Stimulated activated CD8-positive, alpha-beta memory T cell treated with anti-CD3 and anti-CD28 coated beads, Interleukin-7, amount 100 ng/mL, for 1 hour (primary cell): ENCODE measurements at places on chromosomes 2 and 18.

DNA sequence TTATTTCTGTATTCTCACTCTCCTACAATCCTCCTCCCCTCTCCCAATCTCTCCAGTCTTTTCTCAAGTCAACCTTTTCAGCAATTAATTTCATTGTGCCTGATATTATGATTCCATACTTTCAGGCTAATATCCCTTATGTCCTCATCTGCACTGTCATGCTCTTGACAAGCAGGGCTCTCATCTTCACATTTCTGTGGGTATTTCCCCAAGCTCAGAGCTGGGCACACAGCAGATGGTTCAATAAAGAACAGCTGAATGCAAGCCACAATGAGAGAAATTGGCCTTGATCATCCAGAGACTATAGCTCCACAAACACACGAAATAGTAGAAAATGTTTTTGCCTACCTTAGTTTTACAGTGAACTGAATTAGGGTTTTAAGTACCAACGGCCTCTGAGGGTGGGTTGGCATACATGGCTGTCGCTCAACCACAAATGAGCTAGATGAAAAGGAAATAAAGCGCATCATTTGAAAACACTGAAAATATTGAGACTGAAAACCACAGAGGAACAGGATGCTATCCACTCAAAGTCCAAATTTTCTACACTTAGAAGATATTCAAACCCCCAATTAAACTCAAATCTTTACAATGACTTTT lies 47.5 kb upstream of the STAT1 start:
- no peak for DNase-seq

- no peak for DNase-seq
Observed at GRCh38 chr2:210955591-210955990, 399.2 kb downstream of the CPS1 start.

- DNase-seq = no peak
Observed at GRCh38 chr2:46812361-46813019, 103.1 kb downstream of the MCFD2 start.

DNA sequence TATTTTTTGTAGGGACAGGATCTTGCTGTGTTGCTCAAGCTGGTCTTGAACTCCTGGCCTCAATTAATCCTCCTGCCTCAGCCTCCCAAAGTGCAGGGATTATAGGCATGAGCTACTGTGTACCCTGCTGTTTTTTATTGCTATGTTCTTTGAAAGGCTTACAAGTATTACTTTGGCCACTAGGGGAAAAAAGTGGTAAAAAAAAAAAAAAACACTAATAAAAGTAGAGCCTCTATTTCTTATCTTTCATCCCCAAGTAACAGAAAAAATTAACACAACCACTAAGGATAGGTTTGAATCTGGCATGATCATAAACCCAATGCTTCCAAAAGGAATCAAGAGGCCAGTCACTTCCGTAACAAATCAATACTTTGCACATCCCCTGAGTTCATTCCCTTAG lies 11.6 kb downstream of the NOL10 start:
- no peak for DNase-seq

GRCh38 chr2:98020992-98021713 lies 25.4 kb upstream of the TMEM131 start:
- DNase-seq = no peak

DNA sequence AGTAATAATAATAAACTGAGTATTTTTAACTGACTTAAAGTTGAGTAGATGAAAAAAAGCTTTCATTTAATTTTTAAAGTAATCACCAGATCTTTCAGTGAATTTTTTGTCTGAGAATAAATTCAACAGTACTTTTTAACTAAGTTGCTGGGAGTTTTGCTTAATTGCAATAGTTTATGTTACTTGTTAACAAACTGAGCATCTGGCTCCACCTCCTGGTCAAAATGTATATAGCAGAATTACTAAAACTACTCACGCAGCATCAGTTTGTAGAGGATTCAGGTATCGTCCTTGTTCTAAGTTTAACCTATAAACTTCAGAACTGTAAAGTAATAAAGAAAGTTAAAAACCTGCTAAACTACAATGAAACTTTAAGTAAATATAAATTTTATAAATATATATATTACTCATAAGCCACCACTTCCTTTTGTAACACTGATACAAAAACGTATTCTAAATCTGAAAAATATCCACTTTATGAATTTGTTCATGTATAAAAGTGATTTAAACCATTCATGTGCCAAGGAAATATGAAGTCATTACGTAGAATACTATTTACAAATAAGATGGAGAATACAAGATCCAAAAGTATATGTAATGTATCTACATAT lies 21.3 kb downstream of the NOL10 start:
- DNase-seq = no peak

- DNase-seq = no peak
Observed at GRCh38 chr2:168635065-168635577, 167.3 kb upstream of the NOSTRIN start.

- DNase-seq = no peak
Observed at GRCh38 chr2:135152361-135152760, 100.3 kb downstream of the RAB3GAP1 start.

- no peak for DNase-seq
Observed at GRCh38 chr2:36949845-36950244, 16.5 kb downstream of the STRN start.

DNA sequence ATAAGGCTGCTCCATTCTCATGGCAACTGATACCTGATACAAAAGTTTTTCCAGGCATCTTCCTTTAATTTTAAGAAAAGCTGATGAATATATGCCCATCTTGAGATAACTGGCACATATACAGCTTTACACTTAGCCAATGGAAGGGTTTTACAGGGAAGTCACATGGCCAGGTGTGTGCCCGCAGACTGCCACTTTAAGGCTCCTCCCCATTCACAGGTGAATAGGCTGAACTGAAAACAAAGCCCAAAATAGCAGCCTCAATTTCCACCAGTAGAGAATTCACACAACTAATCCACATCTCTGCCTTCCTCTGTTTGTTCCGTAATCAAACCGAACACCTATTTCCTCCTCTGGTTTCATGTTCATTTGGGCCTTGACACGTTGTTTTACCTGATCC lies 9.8 kb upstream of the ME2 start:
- no peak for DNase-seq

DNA sequence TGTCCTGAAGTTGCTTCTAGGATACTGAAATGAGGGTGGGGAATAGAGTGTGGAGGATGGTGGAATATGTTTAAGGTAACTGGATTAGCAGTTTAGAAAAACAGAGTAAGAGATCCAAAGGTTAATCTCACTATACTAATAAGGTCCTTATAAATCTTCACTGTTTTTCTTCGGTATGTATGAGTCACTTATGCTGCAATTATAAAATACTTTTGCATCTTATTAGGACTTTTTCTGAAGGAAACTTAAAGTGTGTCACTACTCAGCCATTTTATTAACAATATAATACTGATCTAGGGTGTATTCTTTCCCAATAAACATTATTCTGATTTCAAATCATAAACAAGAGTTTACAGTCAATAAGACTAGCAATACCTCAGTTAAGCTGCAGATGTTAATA lies 182.3 kb downstream of the ZNF521 start:
- no peak for DNase-seq

DNA sequence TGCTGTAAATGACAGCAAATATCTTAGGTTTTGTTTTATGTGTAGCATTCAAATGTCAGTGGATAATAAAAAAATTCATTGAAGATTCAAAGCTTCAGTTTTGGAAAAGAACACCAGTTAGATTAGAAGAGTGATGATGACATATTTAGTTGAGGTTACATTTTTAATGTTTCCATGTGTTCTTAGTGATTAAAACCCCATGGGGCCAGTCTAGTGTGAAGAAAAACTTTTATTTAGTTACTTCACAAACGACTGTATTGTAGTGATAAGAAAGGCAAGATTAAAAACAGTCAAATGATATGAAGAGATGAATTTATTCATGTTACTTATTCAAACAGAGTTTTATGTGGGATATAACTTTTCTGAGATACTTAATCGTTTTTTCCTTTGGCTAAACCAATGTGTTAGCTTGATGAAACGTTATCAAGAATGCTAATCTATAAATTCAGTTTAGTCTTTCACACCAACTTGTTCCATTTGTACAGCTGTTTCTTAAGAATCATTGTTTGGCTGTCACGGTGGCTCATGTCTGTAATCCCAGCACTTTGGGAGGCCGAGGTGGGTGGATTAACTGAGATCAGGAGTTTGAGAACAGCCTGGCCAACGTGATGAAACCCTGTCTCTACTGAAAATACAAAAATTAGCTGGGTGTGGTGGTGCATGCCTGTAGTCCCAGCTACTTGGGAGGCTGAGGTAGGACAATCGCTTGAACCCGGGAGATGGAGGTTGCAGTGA lies 11.6 kb downstream of the BMPR2 start:
- DNase-seq = no peak

DNA sequence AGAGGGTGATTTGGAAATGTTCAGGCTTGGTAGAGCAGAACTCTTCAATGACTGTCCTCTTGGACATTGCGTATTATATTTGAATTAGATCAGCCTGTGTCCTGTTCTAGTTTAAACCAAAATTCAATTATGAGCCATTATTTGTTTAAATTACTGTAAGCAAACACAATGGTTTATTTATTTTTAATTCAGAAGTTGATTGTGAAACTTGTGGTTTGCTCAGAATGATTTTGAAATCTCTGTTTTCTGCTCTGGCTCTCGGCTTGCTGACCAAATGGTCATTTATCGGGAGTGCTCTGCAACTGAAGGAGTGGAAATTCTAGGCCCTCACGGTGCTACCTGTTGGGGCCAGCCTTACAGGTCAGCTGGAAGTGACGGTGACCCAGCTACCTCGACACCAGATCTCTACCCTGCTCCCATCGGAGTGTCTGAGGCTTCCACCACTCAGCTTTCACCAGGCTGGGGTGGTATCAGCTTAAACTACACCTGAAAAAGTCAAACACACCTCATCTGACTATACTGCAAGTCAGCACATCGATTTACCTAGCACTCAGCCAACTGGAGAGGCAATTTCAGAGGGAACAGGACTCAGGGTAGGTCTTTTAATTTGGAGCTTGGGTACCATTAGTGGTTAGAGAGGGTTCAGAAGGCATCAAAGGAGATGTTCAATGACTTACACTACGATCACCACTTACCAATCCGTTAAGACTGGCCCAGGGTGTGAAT lies 36.8 kb upstream of the GPD2 start:
- DNase-seq = no peak

DNA sequence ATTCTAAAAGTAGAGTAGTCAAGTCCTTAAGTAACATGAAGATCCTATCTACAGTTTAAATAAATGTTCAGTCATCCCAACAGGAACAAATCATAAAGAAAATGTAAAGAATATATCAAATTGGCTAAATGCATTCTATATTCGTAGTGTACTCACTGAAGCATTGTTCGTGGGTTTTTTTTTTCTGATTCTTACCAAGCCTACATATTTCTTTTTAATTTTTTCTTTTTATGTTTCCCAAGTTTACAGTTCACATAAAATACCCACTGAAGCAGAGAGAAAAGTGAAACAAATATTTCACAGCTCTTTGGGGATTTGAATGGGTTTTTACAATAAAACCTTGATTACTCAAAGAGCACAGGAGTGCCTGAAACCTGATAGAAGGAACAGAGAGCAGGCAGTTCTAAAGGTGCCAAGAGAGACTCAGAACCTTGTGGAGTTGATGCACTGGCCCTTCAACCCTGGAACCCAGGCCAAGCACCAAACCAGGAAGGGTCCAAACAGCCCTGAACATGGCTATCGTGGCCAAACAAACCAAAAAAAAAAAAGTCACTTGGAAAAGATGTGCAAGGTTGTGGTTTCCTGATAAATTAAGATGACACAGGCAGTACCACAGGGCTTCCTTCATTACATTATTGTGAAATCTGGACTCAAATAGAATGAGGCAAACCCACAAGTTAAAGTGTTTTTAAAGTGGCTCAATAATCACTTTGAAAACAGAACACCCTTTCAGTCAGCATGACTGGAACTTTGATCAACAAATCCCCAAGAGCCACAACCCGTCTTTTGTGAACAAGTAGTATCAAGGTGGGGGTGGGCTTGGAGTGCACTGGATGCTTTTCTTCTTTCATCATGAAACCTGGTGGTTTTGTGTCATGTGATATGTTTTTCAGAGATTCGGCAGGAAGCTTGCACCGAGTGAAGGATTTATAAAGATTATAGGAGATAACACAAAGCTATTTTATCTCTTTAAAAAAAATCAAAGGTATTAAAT lies 245.0 kb upstream of the FN1 start:
- DNase-seq = no peak

DNA sequence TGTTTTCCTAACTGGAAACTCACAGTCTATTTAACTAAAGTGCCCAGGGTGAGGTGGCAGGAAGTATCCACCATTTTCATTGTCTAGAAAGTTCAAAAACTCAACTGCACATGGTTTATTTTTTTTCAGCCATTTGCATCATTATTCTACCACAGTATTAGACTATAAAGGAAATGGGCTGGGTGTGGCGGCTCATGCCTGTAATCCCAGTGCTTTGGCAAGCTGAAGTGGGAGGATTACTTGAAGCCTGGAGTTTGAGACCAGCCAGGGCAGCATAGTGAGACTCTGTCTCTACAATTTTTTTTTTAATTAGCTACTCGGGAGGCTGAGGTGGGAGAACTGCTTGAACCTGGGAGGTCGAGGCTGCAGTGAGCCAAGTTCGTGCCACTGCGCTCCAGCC lies 213.8 kb downstream of the MYO3B start:
- DNase-seq = no peak

GRCh38 chr18:11091746-11092145 lies 57.6 kb downstream of the PIEZO2 start:
- no peak for DNase-seq

- no peak for DNase-seq
Observed at GRCh38 chr18:67954594-67954993, 438.1 kb upstream of the DSEL start.

- DNase-seq = no peak
Observed at GRCh38 chr2:241456546-241456945, 51.8 kb downstream of the STK25 start.

DNA sequence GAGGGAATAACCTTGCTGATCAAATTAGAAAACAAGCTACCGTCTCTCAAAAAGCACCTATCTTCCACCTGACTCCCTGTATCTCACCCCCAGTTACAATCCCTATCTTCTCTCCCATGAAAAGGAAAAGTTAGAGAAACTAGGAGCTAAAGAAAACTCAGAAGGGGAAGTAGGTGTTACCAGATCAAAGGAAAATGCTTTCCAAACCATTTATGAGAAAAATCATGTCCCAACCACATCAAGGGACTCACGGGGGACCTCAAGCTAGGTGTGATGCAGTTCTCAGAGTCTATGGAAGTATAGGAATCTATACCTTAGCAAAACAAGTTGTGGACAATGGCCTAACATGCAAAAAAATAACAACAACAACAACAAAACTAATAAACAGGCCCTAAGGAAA lies 135.5 kb upstream of the RMP24 start:
- DNase-seq = no peak

- DNase-seq = no peak
Observed at GRCh38 chr2:64812285-64812684, 158.6 kb upstream of the SERTAD2 start.

- no peak for DNase-seq
Observed at GRCh38 chr2:222442665-222443064, 18.3 kb downstream of the SGPP2 start.

GRCh38 chr2:65212115-65212514 lies 15.5 kb upstream of the ACTR2 start:
- DNase-seq = no peak
